Lower lobe of right lung (tissue), 2 donors: ENCODE measurements at places on chromosomes 7 and 10. TPM values are rescaled to one million over a fixed set of nuclear protein-coding genes. Genes with fewer than 3 reads are reported as not detected.

DNA sequence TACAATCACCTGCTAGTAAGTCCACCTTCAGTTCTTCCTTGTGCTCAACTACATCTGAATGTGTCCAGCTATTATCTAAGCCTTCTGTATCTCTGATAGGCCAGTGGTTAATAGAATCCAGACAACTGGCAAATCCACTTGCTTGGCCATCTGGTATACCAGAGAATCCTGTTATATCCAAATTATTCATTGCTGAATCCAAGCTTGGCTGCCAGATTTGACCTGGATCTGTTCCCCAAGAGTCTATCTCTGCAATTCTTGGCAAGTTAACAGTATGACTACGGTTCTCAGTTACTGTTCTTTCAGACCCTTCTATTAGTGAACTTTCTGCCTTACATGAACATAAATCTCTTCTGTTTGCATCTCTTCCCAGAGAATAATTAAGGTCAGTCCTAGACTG, 154.6 kb upstream of the TARP start:
- no peak for DNase-seq

The DKK1 gene
- total RNA-seq = 2.5 TPM

The SKIDA1 gene
- 0.95 TPM for total RNA-seq

The MUC12 gene
- total RNA-seq = 1.2 TPM
